ENCODE measurements at places on chromosomes 2 and 18.

- no peak for DNase-seq
Observed at GRCh38 chr2:165157160-165157559, 46.7 kb downstream of the SCN3A start.

- no peak for DNase-seq
Observed at GRCh38 chr2:149082079-149082478, 43.6 kb downstream of the LYPD6B start.

DNA sequence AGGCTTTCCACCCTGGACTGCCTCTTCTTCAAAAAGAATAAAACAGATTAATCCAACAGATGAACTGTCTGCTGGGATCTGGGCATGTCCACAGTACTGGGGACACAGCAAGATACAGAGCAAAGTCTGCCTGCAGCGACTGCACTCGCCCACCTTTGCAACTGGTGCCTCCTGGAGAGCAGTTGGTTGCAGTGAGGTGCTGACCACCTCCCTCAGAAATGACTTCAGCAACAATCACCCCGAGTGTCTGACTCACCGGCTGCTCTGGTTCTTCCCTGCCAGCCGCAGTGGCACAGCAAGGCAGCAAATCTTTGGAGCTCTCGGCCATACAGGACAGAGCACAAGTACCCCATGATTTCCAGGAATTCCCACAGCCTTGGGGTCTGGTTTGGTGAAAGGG, 179.7 kb downstream of the ANAPC1 start:
- no peak for DNase-seq

- no peak for DNase-seq
Observed at GRCh38 chr2:213846856-213847255, 562.6 kb downstream of the SPAG16 start.

- no peak for DNase-seq
Observed at GRCh38 chr2:219422952-219423534, 4.9 kb downstream of the DES start.

DNA sequence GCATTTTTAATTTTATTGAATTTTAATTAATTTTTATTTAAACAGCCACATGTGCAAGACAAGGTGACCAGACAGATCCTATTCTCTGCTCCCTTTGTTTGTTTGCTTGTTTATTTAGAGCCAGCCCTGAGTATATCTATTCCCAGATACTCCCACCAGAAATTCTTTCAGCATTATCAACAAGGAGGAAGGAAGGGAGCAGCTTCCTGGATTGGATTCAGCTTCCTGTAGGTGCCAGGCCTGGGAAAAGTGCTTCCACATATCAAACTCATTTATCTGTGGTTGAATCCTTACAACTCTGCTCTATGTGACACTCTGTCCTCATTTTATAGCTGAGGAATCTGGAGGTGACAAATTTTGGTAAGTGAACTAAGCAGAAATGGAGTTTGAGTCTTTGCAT, 60.5 kb upstream of the KLF7 start:
- DNase-seq, result no peak

DNA sequence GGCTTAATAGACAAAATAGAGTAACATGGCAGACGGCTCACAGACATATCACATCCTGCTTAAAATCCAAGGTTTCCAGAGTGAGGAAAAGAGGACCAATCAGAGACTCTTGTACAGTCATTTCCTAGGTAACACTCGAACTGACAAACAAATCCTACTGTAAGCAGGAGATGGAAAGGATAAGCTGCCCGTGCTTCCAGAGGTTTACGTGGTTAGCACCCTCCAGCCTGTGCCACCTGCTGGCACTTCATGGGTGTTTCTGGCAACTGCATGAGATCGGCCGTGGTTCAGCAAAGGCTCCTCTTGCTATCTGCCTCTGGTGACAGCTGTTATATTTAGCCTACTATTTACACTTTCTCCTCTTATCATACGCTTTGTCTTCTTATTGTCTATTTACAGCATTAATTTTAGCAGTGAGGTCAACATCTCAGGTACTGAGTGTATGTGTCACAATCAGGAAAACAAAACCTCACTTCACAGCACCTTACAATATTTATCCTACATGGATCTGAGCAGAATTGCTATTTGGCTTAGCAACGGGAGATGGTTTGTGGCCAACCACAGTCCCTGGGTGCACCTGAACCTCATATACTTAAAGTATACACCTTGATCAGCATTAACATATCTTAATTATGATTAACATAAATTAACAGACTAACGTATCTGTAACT, 226.9 kb downstream of the TMEM163 start:
- DNase-seq, result no peak

- DNase-seq, result no peak
Observed at GRCh38 chr2:8087480-8087840, 594.4 kb upstream of the ID2 start.

- DNase-seq, result no peak
Observed at GRCh38 chr2:164717000-164717803, 95.9 kb upstream of the GRB14 start.

DNA sequence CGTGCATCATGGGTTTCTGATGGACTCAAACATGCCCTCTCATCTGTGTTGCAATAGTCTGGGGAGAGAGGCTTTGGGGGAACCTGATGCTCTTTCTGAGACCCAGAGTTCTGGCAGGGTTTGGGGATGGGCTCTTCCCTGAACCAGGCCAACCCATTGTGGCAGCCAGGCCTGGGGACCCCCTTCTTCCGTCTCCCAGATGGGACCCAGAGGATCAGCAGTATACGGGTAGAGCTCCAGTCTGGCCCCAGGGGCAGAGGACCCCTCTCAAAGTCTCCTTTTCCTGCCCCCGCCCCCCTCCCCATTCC, 333.7 kb downstream of the DYSF start:
- no peak for DNase-seq

- DNase-seq, result no peak
Observed at GRCh38 chr2:28824207-28824606, 13.6 kb downstream of the SPDYA start.

GRCh38 chr2:217103752-217104545, 244.1 kb upstream of the TNP1 start:
- DNase-seq, result no peak

- DNase-seq, result no peak
Observed at GRCh38 chr2:19774805-19775176, 127.0 kb downstream of the TTC32 start.

- DNase-seq, result no peak
Observed at GRCh38 chr2:210593166-210593565, 36.8 kb downstream of the CPS1 start.
